ENCODE measurements at places on chromosomes 3 and 15.

GRCh38 chr3:51379746-51380455, 5.2 kb upstream of the MANF start:
- DNase-seq = no peak

GRCh38 chr3:184186184-184186901, at the start of gene ABCF3:
TSS of gene ABCF3 (plus strand) at chr3:184186199. CDS start at chr3:184186208, 9 bp downstream.
- no peak for DNase-seq

- peak; percentile 6 for DNase-seq
Measured at GRCh38 chr3:85567071-85567676, 608.4 kb downstream of the CADM2 start.

- DNase-seq = no peak
Measured at GRCh38 chr15:41263891-41264351, 32.9 kb downstream of the CHP1 start.

DNA sequence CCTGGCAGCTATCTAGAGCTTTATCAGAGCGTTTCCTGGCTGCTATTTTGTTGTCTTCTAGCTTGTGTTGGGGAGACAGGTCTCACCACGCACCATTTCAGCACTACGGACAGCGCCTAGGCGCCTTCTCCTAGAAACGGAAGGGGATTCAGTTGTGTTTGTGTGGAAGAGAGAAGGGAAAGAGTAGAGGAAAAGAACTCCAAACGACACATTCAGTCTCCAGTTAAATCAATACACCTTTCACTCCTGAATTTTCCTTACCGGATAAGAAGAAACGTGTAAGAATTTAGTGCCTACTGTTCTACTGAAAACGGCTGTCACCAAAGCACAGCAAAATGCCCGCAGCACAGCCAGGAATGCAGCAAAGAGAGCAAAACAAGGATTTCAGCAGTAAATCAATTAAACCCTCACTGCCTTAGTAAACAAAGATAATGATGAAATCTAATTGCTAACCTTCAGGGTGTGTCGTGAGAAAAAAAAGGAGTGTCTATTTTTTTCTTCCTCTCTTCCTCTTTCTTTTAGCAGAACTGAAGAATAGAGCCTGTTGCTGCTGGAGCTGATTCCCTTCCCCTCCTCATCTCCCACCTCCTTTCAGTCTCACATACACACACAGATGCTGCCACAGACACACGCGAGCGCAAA, 412 bp upstream of the CTXN2 start:
- DNase-seq = no peak
